ENCODE measurements at places on chromosomes 3 and 15.

GRCh38 chr15:62550106-62550505, 385.0 kb upstream of the C2CD4B start:
- no peak overlapping the region for H3K4me3 ChIP-seq
- H3K27ac ChIP-seq = no peak overlapping the region
- H3K27me3 ChIP-seq = peaks cover 6% of the 10 kb centered on the region
- no peaks in the 10 kb centered on the region for H3K36me3 ChIP-seq
- DNase-seq = no peak

- H3K27ac ChIP-seq = no peak overlapping the region
- H3K4me1 ChIP-seq = no peaks in the 10 kb centered on the region
- H3K4me3 ChIP-seq = no peak overlapping the region
- DNase-seq = no peak
- H3K36me3 ChIP-seq = no peaks in the 10 kb centered on the region
These were observed 500.9 kb downstream of the SOX2 start for GRCh38 chr3:182212479-182213076.

DNA sequence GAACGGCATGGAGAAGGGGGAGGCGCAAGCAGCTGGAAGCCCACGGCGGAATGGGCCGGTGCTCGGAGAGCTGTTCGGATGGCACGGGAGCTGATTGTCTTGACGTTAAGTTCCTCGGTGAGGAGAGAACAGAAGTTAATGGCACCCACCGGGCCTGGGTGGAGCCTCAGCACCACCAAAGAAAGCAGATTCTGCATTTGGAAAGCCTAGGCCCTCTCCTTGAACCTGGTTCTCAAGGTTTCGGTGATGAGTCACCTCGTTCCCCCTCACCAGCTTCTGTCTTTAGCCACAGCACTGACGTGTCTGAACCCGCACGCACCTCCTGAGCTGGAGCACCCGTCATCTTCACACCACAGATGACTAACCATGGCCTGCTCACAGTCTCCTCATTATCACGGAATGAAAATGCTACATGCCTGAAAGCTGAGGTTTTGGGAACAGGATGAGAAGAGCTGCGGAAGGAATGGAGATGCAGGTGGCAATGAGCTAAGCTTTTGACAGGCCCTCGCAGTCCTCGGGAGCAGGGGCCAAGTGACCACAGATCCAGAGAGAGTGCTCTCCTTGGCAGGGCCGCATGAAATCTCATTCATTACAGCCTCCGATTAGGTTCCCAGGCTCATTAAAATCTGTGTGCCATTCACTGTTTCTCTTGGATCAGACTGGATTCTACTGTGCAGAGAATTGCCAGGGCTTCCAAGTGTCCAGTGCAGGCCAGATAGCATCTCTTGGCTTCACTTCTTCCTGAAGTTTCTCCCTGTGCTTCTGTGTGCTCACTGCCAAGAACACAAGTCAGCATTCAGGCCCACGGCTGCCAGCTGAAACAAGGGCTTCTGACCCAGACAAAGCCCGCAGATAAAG, 96.3 kb upstream of the DLG1 start:
- peaks cover 17% of the 10 kb centered on the region for H3K4me1 ChIP-seq
- peaks cover 4% of the 10 kb centered on the region for H3K27me3 ChIP-seq
- no peaks in the 10 kb centered on the region for H3K36me3 ChIP-seq
- H3K27ac ChIP-seq = peak overlapping the region; percentile 61

DNA sequence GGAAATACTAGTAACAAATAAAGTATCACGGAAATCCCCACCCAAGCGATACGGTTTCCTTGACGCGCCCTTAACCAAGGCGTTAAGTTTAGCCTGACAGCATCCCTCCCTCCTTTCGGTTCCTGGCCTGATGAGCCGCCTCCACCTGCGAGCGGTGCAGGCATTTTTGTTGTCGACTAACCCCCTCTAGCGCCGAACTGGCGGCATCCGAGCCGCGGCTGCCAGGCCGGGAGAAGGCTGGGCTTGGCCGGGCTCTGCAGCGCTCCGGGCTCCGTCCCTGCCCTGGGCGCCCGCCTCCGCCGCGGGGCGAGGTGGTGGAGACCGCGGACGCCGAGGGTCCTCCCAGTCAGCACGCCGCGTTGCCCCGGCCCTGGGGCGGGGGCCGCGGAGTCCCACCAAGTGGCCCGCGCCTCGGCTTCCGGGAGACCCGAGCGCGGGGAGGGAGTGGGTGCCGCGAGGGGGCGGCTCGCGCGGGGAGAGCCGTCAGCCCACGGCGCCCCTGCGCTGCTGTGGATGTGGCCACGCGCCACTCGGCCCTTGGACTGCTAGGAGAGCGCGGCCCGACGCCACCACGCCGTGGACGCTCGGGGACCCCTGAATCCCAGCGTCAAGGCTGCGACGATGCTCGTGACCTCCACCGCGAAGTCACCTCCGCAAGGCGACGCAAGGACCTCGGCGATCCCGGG, 1.1 kb upstream of the EPHA6 start:
- peaks cover 12% of the 10 kb centered on the region for H3K4me1 ChIP-seq
- peak overlapping the region; percentile 38 for H3K4me3 ChIP-seq
- H3K36me3 ChIP-seq = no peaks in the 10 kb centered on the region
- peaks cover 37% of the 10 kb centered on the region for H3K27me3 ChIP-seq

- H3K4me3 ChIP-seq = no peak overlapping the region
- no peaks in the 10 kb centered on the region for H3K27me3 ChIP-seq
- DNase-seq = no peak
- no peaks in the 10 kb centered on the region for H3K4me1 ChIP-seq
These were observed 160.1 kb upstream of the STAC start for GRCh38 chr3:36220173-36220572.

- peak overlapping the region; percentile 51 for H3K4me3 ChIP-seq
- no peaks in the 10 kb centered on the region for H3K27me3 ChIP-seq
- H3K4me1 ChIP-seq = peaks cover 21% of the 10 kb centered on the region
- H3K27ac ChIP-seq = peak overlapping the region; percentile 76
These were observed 28.7 kb upstream of the B3GNT5 start for GRCh38 chr3:183224180-183224970.

- no peaks in the 10 kb centered on the region for H3K36me3 ChIP-seq
- no peak overlapping the region for H3K4me3 ChIP-seq
- peaks cover 7% of the 10 kb centered on the region for H3K27me3 ChIP-seq
- no peak overlapping the region for H3K27ac ChIP-seq
- no peak for DNase-seq
- peaks cover 4% of the 10 kb centered on the region for H3K4me1 ChIP-seq
These were observed 148.6 kb downstream of the IMPG2 start for GRCh38 chr3:101171681-101172191.

DNA sequence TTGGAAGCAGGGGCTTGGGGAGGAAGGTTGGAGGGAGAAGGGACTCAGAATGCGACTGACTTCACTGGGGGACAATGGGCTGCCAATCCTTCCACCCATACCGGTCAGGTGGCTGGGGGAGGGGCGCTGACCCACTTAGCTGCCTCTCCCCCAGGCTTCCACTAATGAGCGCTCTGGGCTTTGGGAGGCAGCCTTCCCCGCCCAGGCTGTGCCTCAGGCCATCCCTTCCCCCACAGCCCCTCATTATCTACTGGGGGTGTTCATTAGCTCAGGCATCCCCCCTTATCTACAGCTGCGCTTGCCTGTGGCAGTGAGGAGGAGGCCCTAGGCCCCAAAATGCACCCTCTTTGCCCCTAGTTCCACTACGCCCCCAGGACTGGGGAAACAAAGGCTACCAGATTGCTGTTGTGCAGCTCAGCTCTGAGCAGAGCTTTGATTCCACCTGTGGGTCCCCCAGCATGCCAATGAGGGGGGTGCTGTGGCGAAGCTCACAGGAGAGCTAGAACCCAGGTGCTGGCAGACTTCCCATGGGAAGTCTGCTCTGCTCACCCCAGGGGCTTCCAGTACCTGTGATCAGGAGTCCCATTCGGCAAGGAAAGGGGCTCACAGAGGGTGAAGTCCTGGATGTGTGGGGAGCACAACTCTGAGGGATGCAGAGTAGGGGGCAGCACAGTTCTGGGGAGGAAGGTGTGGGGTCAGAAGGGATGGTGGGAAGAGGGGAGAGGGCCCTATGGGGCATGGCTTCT, 29.4 kb upstream of the SEMA3F start:
- no peak for DNase-seq
- no peaks in the 10 kb centered on the region for H3K36me3 ChIP-seq
- H3K4me3 ChIP-seq = no peak overlapping the region
- no peaks in the 10 kb centered on the region for H3K27me3 ChIP-seq

GRCh38 chr3:188488801-188489200, 334.8 kb downstream of the LPP start:
- H3K4me1 ChIP-seq = peaks cover 4% of the 10 kb centered on the region
- no peaks in the 10 kb centered on the region for H3K27me3 ChIP-seq
- peaks cover 51% of the 10 kb centered on the region for H3K36me3 ChIP-seq
- no peak overlapping the region for H3K4me3 ChIP-seq
- no peak for DNase-seq

All from activated CD4-positive, alpha-beta T cell treated with anti-CD3 and anti-CD28 coated beads, Interleukin-2, amount 10 ng/mL, durations not matched to agents 7 days and 5 days (primary cell).